ENCODE measurements at places on chromosomes 5 and 9.
A peak's percentile ranks its signal among the peaks of the same experiment; 100 is the strongest.

DNA sequence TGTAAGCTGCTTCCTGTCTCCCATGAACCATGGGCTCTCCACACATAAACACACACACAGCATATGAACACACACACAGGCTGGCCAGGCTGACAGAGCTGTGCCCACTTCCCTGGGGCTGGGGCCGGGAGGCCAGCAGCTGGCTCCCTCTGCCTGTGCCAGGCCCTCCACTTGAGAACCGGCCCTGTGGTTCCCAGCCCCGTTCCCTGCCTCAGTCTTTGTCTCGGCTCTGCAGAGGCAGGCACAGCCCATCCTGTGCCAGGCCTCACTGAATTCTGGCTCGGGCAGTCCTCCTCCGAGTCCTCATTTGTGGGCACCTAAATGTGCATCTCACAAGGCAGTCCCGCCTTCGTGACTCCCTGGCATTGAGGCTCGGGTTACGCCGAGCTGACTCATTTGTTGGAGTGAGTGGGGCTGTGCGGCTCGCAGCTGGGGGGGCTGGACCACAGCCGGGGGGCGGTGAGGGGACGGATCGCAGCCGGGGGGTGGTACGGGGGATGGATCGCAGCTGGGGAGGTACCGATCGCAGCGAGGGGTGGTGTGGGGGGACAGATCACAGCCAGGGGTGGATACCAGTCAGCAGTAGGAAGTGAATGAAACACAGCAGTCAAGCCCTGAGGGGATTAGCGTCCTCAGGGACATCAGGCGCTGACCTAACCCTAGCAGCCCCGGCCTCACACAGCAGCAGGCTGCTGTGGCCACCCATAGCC lies 72.3 kb downstream of the PSMB7 start:
- peak; percentile 42 for DNase-seq

GRCh38 chr9:89433826-89434225 lies 64.1 kb downstream of the SEMA4D start:
- DNase-seq: no peak

DNA sequence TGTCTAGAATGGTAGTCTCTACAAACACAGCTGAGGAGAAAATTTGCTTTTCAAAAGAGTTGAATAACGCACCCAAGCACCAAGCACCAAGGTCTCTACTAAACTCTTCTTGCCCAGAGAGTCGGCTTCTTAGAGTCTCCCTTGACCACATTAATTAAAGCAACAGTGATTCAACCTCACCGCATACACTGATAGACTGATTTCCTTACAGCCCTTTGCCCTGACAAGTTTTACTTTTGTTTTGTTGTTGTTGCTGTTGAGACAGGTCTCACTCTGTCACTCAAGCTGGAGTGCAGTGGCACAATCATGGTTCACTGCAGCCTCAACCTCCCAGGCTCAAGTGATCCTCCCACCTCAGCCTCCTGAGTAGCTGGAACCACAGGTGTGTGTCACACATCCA lies 1035.7 kb upstream of the DMAC1 start:
- DNase-seq: no peak

DNA sequence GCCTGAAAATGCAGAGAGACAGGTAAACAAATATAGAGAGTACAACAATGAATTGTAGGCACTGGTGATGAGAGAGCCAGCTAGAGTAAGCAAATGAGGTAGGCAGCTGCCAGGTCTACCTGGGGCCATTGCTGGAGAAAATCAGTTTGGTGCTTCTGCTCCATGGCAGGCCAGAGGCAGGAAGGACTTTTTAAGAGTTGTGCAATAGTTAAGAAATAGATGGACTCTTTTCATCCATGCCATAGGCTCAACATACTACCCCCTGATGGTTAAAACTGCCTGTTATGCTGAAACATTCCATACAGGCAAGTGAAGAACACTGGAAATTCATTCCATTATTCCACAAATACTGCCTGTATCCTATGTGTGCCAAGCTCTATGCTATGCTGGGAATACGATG lies 86.5 kb upstream of the CCDC112 start:
- DNase-seq: no peak

GRCh38 chr5:132023258-132024116 lies 12.0 kb upstream of the ACSL6 start:
- DNase-seq: no peak

DNA sequence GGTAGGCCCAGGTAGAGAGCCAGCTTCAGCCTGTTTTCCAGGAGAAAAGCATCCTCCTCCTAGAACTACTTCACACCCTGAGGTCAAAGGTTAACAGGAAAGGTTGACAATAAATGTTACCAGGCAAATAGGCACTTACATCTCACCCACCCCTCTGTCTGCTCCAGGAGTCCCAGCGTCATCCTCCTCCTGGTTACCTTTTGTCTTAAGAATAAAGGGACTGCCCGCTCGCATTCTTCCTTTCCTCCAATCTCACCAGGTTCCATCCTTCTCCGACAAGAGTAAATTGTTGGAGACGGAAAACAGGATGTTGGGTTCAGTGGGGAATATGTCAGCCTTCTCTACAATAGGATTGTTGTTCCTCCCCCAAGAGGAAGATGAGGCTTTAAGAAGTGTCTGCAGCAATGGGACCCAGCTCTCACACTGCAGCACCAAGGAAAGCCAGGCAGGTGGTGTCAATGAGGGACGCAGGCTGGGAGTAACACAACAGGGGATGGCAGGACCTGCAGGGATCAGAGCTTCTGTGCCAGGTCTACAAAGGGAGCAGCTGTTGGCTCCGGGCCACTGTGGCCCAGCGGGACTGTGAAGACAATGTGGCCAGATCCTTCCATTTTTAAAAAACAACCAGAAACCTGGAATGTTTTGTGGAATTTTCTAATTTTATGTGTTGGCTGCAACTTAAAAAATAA lies 29.0 kb downstream of the FAT2 start:
- DNase-seq: no peak

DNA sequence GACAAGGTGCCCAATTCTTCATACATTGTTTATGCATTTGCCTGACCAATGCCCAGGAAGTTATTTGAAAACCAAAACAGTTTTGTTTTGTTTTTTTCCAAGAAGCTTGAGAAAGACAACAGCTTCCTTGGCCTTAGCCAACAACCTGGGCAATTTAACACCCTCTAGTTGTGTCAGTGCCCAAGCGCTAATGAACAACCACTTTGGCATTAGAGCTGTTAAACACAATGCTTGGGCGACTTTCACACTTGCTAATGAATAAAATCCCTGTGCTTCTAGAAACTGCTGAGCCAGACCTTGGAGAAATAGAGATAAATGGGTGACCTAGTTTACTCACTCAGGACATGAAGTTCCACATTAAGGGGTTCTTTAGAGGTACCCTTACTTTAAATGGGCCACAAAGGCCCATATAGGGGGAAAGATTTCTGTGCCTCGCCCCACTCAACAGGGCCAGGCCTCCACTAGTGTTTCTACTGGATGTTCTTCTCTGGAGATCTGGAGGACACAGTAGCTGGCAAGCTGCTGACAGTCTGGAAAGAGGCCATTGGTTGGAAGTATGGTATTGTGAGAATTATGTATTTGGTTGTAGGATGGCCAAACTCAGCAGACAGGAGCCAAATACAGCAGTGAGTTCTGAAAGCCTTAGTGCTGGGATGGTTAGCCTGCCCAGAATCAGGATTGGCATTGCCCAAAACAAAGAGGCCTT lies 179.8 kb downstream of the DOCK8 start:
- DNase-seq: peak; percentile 68

GRCh38 chr9:111078391-111079038 lies 40.2 kb upstream of the LPAR1 start:
- DNase-seq: no peak
